ENCODE measurements at places on chromosomes 13 and 19. TPM values are rescaled to one million over a fixed set of nuclear protein-coding genes. Genes with fewer than 3 reads are reported as not detected.
A peak's percentile ranks its signal among the peaks of the same experiment; 100 is the strongest.

The ZNF805 gene
- total RNA-seq, result 27.9 TPM

GRCh38 chr13:68927387-68928026 lies 1180.1 kb upstream of the ATXN8OS start:
- DNase-seq, result peak; percentile 3

DNA sequence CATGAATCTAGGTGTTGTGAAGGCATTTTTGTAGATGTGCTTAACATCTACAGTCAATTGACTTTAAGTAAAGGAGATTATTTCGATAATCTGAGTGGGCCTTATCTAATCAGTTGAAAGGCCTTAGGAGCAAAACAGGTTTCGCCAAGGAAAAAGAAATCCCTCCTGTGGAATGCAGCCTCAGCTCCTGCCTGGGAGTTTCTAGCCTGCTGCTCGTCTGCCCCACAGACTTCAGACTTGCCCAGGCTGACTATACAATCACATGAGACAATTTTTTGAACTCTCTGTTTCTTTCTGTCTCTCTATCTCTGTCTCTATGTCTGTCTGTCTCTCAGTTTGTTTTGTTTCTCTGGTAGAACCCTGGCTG lies 312.5 kb downstream of the OLFM4 start:
- DNase-seq, result no peak

- no peak for DNase-seq
Measured at GRCh38 chr13:51590231-51590970, 6.1 kb downstream of the WDFY2 start.

- no peak for DNase-seq
Measured at GRCh38 chr19:49403404-49404187, 15.5 kb downstream of the KASH5 start.

- no peak for DNase-seq
Measured at GRCh38 chr13:22926748-22927400, 253.9 kb upstream of the SGCG start.
